ENCODE measurements at places on chromosomes 3 and 15.

GRCh38 chr3:178455946-178456345 lies 80.3 kb upstream of the KCNMB2 start:
- peaks cover 3% of the 10 kb centered on the region for H3K27me3 ChIP-seq
- no peaks in the 10 kb centered on the region for H3K4me1 ChIP-seq
- DNase-seq, result no peak
- H3K36me3 ChIP-seq, result no peaks in the 10 kb centered on the region

- no peak overlapping the region for H3K4me3 ChIP-seq
- no peak overlapping the region for H3K27ac ChIP-seq
- H3K4me1 ChIP-seq, result no peaks in the 10 kb centered on the region
- H3K36me3 ChIP-seq, result peaks cover 1% of the 10 kb centered on the region
- DNase-seq, result no peak
These were observed 128.6 kb downstream of the TPRG1 start for GRCh38 chr3:189300345-189300744.

DNA sequence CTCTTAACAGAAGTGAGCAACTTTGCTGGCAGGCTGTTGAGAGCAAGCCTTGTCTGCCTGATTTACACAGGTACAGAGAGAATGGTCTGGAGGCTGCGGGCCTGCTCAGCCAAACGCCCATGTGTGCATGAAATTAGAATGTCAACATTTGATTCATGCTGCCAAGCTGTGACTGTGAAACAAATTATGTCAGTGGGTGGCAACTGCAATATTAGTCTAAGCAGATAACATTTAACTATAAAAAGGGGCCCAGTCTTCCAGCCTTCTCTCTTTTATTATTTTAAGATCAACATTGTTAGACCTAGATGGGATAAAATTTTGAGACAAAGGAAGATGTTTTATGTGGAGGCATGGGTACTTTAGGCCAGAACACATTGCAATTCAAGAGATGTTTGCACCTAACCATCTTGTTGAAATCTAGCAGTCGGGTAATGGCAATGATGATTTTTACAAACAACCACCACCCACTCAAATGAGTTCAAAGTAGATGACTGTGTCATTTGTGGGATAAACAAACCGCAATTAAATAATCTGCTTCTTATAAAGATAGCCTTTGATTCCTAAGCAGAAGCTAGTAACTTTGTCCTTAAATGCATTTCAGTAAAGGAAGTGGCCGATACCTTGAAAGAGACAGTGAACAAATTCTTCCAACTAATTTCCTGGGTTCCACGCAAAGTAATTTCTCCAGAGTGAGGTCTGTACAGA lies 70.2 kb downstream of the FOXB1 start:
- no peak overlapping the region for H3K27ac ChIP-seq
- H3K4me3 ChIP-seq, result no peak overlapping the region
- H3K36me3 ChIP-seq, result peaks cover 2% of the 10 kb centered on the region
- no peak for DNase-seq
- H3K27me3 ChIP-seq, result peaks cover 2% of the 10 kb centered on the region

- no peaks in the 10 kb centered on the region for H3K27me3 ChIP-seq
These were observed 7.5 kb upstream of the TGFBR2 start for GRCh38 chr3:30598668-30599545.

DNA sequence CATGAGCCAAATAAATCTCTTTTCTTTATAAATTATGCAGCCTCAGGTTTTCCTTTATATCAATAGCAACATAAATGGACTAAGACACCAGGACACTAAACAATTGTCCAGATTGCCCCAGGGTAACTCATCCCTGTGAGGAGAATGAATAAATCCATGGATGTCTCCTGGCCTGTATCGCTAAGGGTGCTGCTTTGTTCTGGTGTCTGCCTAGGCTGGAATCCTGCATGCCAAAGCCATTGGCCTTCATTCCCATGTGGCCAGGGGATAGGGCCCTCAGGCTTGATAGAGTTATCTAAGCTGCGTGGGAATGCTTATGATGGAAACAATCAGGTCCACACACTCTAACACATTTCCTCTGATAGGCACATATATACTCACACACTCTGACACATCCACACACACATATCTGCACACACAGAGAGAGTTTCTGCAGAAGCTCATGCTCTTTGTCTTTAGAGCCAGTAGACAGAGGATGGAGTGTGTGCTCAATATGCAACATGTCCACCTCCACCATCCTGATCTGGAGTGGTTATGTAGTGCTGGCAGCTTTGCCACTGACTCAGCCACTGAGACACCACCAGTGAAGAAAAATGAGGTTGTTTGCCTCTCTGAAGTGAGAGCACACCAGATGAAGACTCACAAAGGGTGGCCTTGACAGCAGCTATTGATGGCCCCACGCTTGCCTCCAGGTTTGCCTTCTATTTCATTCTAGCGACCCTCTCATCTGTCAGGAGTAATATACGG lies 24.0 kb upstream of the DGKG start:
- H3K27me3 ChIP-seq, result peaks cover 4% of the 10 kb centered on the region
- DNase-seq, result no peak
- H3K36me3 ChIP-seq, result no peaks in the 10 kb centered on the region
- H3K4me1 ChIP-seq, result peaks cover 23% of the 10 kb centered on the region
- no peak overlapping the region for H3K27ac ChIP-seq
